Naive thymus-derived CD8-positive, alpha-beta T cell (primary cell): ENCODE measurements at places on chromosomes 2 and 18. TPM values are rescaled to one million over a fixed set of nuclear protein-coding genes. Genes with fewer than 3 reads are reported as not detected.
A peak's percentile ranks its signal among the peaks of the same experiment; 100 is the strongest.

Gene B3GNT7
- total RNA-seq, result 0.68 TPM

Gene DTNA
- total RNA-seq, result not detected

Gene HMSD
- not detected for total RNA-seq

Gene NEB
- total RNA-seq, result 1.1 TPM

Gene RESP18
- not detected for total RNA-seq

Gene CREG2
- not detected for total RNA-seq

Gene SCN3A
- total RNA-seq, result 0.27 TPM

Gene KIF5C
- total RNA-seq, result 9.4 TPM

Gene SULT1C2
- not detected for total RNA-seq

Gene LRATD1
- not detected for total RNA-seq

Gene RNF181
- total RNA-seq, result 73.8 TPM

Gene POTEF
- total RNA-seq, result not detected

Gene MEIS1
- not detected for total RNA-seq

Gene CASP10
- total RNA-seq, result 47.2 TPM

Gene DCTN1
- total RNA-seq, result 97.5 TPM

DNA sequence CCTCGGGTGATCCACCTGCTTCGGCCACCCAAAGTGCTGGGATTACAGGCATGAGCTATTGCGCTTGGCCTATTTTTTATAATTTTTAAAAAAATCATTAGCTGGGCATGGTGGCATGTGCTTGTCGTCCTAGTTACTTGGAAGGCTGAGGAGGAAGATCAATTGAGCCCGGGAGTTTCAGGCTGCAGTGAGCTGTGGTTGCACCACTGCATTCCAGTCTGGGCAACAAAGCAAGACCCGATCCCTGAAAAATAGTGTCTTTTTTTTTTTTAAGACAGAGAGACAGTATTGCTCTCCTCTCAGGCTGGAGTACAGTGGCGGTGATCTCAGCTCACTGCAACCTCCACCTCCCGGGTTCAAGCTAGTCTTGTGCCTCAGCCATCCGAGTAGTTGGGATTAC is 4.8 kb downstream of the SSB start:
- DNase-seq, result no peak

GRCh38 chr2:99279969-99280695 is 20.9 kb downstream of the LYG1 start:
- no peak for DNase-seq

DNA sequence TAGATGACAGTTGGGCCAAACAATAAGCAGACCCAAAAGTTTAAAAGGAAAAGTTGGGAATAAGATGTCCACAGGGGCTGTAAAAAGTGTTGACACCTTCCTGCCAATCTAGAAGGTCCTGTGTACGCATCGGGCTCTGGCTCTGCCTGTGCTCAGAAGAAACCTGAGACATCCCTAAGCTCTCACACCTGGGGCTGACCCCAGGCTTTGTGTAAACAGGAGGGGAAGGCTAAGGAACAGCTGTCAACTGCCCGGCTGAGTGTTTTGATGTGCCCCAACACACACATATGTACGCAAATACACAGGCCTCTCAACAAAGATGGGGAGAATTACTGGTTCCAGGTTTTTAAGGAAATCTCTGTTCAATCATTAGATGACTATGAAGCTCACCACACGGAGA is 59.5 kb downstream of the TMEM131 start:
- DNase-seq, result no peak

DNA sequence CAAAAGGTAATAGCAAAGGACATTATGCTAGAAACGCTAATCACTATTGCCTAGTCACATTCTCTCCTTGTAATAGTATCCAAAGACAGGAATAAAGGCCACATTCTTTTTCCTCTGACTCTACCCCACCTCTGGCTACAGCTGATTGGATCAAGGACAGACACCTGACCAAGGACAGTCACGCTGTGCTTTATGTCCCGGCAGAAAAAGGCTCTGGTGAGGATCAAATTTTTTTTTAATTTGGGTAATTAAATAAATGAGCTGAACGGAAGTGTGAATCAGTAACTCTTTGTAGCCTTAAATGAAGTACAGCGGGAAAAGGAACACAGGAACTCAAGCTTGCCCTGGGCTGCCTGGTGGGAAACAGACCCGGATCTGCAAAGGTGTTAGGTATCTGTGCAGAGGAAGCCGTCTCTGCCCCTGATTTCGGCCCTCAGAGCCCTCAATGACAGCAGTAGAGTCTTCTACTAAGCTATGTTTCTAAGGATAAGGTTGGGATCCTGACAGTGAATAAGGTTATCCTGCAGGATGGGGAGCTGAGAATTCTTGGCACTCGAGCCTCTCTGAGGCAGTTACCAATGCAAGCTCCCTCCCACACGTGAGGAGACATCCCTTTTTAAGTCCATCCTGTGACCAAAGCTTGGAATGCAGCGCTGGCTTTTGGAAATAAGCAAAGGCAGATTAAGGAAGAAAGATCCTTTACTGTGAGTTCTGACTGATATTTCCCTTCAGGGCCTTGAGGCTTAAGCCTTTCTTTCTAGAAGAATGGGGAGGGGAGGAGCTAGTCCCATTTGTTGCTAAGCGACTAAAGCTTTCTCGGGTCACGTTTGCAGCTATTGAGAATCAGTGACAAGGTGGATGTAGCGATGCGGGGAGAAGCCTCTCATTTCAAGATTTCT is 37.8 kb upstream of the IKZF2 start:
- no peak for DNase-seq

DNA sequence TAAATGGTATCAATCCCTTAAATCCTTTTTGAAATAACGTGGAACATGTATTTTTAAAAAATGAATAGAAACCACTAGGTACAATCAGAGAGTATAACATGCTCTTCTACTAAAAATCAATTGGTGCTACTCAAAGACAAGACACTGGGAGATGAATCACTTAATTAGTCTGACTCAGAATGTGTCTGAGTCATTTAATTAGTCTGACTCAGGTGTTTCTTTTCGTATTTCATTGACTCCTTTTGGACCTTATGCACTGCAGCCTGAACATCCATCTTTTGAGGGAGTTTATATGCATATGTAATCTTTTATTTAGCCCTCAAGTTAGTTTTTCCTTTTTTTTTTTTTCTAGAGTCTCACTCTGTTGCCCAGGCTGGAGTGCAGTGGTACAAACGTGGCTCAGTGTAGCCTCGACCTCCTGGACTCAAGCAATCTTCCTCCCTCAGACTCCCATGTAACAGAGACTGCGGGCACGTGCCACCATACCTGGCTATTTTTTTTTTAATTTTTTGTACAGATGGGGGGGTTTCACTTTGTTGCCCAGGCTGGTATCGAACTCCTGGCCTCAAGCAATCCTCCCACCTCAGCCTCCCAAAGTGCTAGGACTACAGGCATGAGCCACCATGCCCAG is 26.5 kb downstream of the PPP4R3B start:
- DNase-seq, result no peak

DNA sequence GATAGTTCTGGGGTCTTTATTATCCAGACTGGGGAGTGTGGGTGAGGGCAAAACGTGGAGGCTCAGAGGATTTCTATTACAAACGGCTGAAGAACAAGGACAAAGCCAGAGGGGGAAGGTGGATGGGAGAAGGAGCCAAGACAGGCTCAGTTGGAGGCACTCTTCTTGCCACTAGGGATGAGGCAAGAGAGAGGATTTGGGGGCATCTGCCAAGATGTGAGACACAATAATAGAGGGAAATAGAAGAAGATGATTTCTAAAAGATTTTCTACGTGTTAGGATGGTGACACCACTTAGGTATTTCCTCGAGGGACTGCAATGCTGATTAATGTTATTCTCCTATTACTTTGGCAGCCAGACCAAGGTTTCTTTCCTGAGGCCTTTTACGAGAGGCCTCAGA is 71.8 kb downstream of the APOB start:
- DNase-seq, result no peak

GRCh38 chr2:28408764-28409599 is 16.3 kb downstream of the FOSL2 start:
- DNase-seq, result peak; percentile 50

GRCh38 chr18:56501896-56502295 is 136.5 kb downstream of the TXNL1 start:
- DNase-seq, result no peak

GRCh38 chr2:146874260-146874658 is 970.6 kb upstream of the ACVR2A start:
- DNase-seq, result no peak

DNA sequence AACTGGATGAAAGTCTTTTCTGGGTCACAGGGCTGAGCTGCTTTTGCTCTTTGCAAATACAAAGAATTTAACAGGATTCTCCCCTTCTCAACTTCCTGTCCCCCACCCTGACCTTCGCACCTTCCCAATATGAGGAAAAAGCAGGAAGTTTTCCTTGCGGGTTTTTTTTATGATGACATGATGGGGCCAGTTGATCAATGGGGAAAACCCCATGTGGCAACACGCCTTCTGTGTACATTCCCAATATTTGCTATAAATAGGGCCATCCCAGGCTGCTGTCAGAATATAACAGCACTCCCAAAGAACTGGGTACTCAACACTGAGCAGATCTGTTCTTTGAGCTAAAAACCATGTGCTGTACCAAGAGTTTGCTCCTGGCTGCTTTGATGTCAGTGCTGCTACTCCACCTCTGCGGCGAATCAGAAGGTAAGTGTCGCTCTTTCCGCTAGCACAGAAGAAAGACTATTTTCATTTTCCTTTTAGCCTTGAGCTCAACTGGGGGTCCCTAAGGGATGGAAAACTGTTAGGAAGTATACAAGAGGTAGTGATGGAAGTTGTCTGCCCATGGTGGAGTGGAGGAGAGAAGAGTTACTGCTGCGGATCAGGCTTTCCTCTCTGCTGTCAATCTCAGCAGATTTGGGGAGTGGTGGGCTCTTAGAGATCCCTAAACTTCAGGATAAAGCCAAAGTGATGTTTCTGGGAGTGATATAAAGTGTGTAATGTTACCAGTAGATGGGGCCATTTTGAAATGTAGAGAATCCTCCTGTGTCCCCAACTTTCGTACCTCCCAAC is at the start of gene CCL20:
Gene CCL20, plus strand, starts transcription at position 281 of the 792 bp plus-strand sequence. Its CDS starts 70 bp downstream, at position 351.
- no peak for DNase-seq

- DNase-seq, result no peak
Measured at GRCh38 chr18:525036-525797, 24.7 kb upstream of the COLEC12 start.

GRCh38 chr2:56416500-56417176 is 232.8 kb downstream of the CCDC85A start:
- no peak for DNase-seq

GRCh38 chr2:166163775-166164174 is 36.0 kb upstream of the SCN1A start:
- no peak for DNase-seq

- no peak for DNase-seq
Measured at GRCh38 chr2:177261116-177262060, 3.1 kb downstream of the NFE2L2 start.

DNA sequence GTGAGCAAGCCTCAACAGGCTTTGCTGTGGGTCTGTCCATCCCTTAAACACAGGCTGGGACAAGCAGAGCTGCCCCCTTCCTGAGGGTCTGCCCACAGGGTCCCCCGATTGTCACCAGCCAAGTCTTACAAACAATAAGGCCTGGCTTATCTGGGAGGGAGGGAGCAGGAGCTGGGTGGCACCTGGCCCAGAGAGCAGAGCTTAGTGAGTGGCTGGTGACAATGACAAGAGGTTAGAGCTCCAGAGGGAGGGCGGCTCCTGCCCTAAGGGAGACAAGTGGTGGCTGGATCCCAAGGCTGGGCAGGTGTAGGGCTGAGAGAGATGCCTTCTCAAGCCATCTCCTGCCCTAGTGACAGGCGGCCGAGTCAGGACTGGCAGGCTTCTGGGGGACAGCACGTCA is 125.5 kb downstream of the KLHL29 start:
- DNase-seq, result no peak

DNA sequence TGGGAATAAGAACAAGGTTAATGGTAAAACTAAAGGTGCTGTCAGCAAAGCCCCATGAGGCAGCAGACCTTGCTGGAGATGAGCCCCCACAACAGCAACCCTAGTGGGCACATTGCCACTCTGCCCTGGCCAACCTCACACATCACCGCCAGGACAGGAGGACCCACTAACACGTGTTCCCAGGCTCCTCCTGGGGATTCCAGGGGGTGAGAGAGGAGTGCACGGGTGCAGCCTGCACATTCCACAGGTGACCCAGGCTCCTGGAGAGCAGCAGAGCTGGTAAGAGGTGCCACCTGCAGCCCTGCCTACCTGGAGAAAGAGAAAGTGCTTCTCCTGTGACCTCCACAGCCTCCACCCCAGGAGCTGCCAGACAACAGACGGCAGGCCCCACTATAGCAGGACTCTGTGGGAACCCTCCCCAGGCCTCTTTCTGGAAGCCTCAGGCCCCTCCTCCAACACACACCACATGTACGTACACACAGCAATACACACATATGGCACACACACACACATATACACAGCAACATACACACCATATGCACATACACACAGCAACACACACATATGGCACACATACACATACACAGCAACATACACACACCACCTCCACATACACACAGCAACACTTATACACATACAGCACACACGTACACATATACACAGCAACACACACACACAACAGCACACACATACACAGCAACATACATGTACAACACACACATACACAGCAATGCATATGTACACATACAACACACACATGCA is 187.1 kb downstream of the GLI2 start:
- no peak for DNase-seq

- DNase-seq, result no peak
Measured at GRCh38 chr2:191105082-191105481, 45.7 kb downstream of the STAT4 start.

GRCh38 chr2:120831086-120831485 is 95.4 kb downstream of the GLI2 start:
- DNase-seq, result no peak

DNA sequence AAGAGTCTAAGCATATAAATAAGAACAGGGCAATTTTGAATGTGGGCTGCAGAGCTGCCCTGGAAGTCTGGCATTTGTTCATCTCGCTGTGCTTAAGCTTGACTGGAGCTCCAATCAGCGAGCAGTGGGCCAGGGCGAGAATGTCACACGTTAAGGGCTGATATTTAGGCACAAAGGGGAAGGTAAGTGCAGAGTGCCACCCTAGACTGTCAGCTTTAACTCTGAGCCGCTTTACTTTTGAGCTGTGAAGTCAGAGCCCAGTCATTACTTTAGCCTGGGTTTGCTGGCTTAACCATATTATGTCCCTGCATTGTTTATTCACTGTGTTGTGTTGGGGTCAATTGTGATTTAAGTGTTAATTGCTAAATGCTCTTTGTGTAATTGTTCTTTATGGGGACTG is 236.1 kb upstream of the SIX3 start:
- DNase-seq, result no peak

- no peak for DNase-seq
Measured at GRCh38 chr2:108970369-108970768, 18.7 kb downstream of the EDAR start.

DNA sequence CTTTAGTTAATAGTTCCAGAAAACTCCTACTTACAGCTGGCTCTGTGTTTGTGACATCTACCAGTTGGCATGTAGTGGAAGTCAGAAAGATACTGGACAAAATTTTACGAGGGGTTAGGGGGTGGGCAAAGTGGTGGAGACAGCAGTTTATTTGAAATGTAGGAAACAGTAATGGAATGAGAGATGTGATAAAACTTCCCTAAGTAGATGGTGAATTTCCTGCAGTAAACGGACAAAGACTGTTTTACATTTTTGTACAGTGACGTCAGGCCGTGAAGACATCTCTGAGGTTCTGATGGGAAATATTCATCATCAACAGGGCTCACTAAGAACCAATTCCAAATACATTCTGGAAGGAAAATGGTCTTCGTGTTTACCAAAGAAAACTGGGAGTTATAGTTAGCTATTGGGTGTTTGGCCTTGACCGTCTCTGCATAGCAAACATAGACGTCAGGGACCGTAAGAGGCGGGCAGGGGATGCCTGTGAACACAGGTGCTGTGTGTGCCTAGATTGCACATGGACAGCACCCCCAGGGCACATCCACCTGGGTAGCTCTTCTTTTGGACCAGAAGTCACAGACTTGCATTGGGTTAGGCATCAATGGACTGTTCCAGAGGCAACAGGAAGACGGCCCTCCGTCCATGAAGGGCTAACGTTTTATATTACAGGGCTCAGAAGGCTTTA is 131.5 kb downstream of the ZNF516 start:
- no peak for DNase-seq
